ENCODE measurements at places on chromosomes 16 and 17.

DNA sequence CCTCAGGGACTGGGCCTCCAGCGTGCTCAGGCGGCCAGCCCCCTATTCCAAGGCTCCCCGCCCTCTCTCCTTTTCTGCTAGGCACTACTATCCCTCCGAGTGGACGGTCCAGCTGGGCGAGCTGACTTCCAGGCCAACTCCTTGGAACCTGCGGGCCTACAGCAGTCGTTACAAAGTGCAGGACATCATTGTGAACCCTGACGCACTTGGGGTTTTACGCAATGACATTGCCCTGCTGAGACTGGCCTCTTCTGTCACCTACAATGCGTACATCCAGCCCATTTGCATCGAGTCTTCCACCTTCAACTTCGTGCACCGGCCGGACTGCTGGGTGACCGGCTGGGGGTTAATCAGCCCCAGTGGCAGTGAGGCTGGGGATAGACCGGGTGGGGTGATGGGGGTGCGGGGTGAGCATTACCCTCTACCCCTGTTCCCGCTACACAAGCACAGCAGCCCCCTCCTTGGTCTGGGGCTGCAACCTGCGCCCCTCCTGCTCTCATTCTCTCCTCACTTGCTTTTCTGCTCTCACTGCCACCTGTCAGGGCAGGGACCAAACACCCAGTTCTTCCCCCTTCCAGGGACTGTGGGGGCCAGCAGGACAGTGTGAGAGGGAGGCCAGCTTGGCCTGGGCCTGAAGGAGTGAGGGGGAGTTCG, 1.1 kb downstream of the PRSS41 start:
- no peak for DNase-seq

GRCh38 chr16:81292936-81293335, 21.8 kb upstream of the GAN start:
- no peak for DNase-seq

GRCh38 chr17:74413491-74413890, 18.4 kb upstream of the GPRC5C start:
- no peak for DNase-seq

DNA sequence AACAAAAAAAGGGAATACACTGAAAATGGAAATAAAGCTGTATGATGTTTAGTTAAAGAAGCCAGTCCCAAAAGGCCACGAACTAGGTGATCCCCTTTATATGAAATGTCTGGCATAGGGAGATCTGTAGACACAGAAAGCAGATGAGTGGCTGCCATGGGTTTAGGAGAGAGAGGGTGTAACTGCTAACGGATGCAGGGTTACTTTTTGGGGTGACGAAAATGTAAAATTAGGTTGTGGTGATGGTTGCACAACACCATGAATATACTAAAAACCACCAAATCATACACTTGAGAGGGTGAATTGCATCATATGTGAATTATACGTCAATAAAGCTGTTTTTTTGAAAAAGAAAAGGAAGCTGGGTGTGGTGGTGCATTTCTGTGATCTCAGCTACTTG, 99.6 kb downstream of the ADCY9 start:
- DNase-seq = no peak

Data from activated T-helper 9 cell treated with anti-CD3 and anti-CD28 coated beads, Interleukin-2, amount 50 U/mL, for 16 hours (primary cell).